ENCODE measurements at places on chromosomes 11 and 22.
A peak's percentile ranks its signal among the peaks of the same experiment; 100 is the strongest.

GRCh38 chr11:26997378-26997777, 3.5 kb downstream of the FIBIN start:
- DNase-seq, result no peak

GRCh38 chr11:13762718-13763117, 94.2 kb downstream of the FAR1 start:
- DNase-seq, result no peak

GRCh38 chr22:27959335-27960090, 40.5 kb upstream of the PITPNB start:
- no peak for DNase-seq

GRCh38 chr11:115579181-115579825, 75.1 kb upstream of the CADM1 start:
- DNase-seq, result no peak

DNA sequence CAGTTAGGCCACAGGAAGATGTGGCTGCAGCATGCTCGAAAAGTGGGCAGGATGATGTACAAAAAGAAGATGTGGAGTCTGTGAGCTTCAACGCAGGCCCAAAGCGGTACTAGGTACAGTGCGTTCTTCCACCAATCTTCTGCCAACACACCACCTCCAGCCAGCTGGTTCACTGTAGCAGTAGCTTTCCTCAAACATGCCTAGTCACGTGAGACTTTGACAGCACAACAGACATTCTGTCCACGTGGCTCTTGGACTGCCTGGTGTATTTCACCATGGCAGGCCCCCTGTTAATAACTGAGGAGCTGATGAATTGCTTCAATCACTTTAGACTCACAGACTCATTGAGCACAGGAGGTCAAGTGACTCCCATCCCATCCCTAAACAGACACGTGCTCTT, 14.1 kb downstream of the SYN3 start:
- no peak for DNase-seq

GRCh38 chr11:9015677-9016076, 11.9 kb upstream of the NRIP3 start:
- peak; percentile 83 for DNase-seq

- no peak for DNase-seq
Observed at GRCh38 chr11:19979519-19979845, 180.8 kb downstream of the DBX1 start.

GRCh38 chr11:66815646-66816045, 27.6 kb upstream of the RCE1 start:
- peak; percentile 27 for DNase-seq

GRCh38 chr11:77886401-77886800, 65.5 kb downstream of the AAMDC start:
- no peak for DNase-seq

DNA sequence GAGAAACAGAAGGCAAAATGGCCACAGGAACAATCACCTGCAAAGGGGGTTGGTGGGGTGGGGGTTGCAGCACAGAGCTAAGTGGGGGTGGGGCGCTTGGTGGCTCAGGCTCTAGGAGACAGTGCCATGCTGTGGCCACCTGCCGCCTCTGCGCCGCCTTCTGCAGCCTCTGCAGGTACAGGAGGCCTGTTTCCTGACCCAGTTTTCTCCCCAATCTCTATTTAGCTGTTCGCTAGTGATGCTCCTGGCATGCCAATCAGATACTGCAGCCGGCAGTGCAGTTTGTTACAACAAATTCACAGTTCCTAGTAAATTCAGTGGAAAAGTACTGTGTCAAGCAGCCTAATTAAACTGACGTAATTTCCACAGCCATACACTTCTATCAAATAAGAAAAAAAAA, 106.4 kb downstream of the SERGEF start:
- no peak for DNase-seq

DNA sequence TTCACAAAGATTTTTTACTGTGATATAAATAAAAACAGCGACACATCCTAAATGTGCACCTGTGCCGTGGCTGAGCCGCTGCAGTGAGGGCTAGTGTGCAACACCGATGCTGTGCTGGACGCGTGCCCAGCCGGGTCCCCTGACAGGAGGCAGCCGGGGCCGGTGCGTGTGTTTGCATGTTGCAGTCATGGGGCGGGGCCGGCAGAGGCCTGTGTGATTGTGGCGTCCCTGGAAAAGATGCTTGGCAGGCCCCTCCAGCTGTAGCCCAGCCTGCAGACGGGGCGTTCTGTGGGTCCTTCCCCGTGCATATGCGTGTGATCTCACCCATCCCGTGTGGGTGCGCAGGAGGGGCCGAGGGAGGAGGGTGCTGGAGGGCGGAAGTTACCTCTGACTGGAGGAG, 30.6 kb downstream of the MUC6 start:
- no peak for DNase-seq

DNA sequence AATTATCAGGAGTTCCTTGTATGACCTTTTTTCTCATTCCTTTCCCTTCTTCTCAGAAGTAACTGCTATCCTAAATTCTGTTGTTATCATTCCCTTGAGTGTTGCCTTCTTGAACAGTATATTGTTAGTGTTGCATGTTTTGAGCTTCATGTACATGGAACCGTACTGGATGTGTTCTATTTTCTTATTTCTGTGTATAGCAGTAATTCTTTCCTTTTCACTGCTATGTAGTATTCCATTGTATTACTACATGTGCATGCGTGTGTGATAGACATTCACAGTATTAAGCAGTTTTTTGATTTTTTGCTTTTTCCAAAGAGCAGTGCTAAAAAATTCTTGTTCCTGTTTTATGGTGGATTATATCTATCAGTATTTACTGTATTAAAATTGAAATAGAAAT, 90.3 kb upstream of the RAB1B start:
- DNase-seq, result no peak

GRCh38 chr11:102422817-102423712, 29.5 kb downstream of the TMEM123 start:
- DNase-seq, result no peak

GRCh38 chr22:28241656-28242290, 322.7 kb upstream of the PITPNB start:
- no peak for DNase-seq

DNA sequence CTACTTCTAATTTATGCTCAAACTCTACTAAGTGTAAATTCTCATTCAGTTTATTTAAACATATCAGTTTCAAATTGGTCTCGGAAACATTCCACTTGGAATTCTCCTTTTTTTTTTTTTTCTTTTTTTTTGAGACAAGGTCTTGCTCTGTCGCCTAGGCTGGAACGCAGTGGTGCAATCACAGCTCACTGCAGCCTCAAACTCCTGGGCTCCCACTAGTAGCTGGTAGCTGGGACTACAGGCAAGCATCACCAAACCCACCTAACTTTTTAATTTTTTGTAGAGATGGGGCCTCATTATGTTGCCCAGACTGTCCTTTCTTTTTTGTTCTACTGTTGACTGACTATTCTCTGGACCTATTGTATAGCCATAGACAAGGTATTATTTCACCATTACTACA, 33.3 kb upstream of the CCDC81 start:
- DNase-seq, result no peak

Measured in RKO (cell line).